ENCODE measurements at places on chromosomes 3 and 15. TPM values are rescaled to one million over a fixed set of nuclear protein-coding genes. Genes with fewer than 3 reads are reported as not detected.

The ADPRH gene
- total RNA-seq, result 0.70 TPM

The POPDC2 gene
- total RNA-seq, result 0.15 TPM

The GOLGA6A gene
- total RNA-seq, result not detected

The CCRL2 gene
- not detected for total RNA-seq

The CLDN18 gene
- total RNA-seq, result not detected
